ENCODE measurements at places on chromosomes 1 and 21. TPM values are rescaled to one million over a fixed set of nuclear protein-coding genes. Genes with fewer than 3 reads are reported as not detected.

ISG15 gene
- total RNA-seq, result 26.9 TPM

MATN1 gene
- 0.47 TPM for total RNA-seq

S1PR1 gene
- 43.3 TPM for total RNA-seq

SLC19A2 gene
- 26.4 TPM for total RNA-seq

CDA gene
- total RNA-seq, result 4.3 TPM

EPHB2 gene
- 20.8 TPM for total RNA-seq

CCDC181 gene
- 1.5 TPM for total RNA-seq

SLAMF1 gene
- 0.64 TPM for total RNA-seq

GUCA2A gene
- total RNA-seq, result not detected

CYP4A11 gene
- total RNA-seq, result 22.1 TPM

HS2ST1 gene
- 24.5 TPM for total RNA-seq

TSACC gene
- total RNA-seq, result not detected

NUCKS1 gene
- total RNA-seq, result 158 TPM

All from metanephros (tissue), 2 donors.